GM10248 (cell line): ENCODE measurements at places on chromosomes 11 and 22.
A peak's percentile ranks its signal among the peaks of the same experiment; 100 is the strongest.

- DNase-seq = peak; percentile 66
Measured at GRCh38 chr11:62611705-62612365, 740 bp downstream of the EML3 start.

DNA sequence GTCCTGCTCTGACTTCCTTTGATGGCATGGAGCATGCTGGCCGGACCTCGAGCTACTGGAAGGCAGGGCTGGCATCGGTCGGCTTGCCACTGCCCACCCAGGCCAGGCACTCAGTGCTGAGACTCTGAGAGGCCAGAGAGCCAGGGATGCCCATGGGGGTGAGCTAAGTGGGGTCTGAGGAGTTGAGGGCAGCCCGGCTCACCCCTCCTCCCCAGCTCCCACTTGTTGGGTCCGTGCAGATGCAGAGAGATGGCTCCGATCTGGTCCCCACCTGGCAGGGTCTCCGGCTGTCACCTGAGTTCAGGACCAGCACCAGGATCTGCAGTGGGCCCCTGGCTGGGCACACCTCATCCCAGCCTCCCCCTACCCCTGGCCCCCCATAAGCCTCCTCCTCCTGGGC lies 13.3 kb downstream of the LSP1 start:
- no peak for DNase-seq

DNA sequence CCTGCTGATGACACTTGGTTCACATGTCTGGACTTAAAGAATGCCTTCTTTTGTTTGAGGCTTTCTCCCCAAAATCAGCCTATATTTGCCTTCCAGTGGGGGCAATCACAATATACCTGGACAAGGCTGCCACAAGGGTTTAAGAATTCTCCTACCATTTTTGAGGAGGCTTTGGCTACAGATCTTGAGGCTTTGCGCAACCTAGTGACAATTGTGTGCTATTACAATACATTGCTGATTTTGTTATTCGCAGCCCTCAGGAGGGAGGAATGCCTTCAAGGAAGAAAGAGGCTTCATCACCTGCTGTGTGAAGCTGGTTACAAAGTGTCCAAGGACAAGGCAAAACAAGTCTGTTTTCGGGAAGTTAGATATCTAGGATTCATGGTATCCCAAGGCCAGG lies 50.8 kb upstream of the OR4C15 start:
- DNase-seq = no peak

DNA sequence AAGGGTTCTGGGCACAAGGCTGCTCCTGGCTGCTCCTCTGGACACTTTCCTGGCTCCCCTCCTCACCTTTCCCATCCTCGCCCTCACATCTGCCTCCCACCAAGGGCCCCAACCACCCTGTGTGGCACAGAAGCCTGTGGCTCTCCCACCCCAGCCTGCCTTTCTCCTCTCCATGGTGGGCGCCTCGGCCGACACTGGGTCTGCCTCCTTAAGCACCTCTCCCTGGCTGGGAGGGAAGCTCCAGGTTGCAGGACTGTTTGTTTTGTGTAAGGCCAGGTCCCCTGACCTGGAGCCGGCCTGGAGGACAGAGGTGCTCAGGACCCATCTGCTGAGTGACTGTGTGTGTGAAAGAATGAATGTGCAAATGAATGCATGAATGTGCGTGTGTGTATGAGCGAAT lies 14.1 kb downstream of the MUC6 start:
- DNase-seq = no peak

GRCh38 chr11:74069146-74070046 lies 60.5 kb upstream of the UCP3 start:
- DNase-seq = no peak

DNA sequence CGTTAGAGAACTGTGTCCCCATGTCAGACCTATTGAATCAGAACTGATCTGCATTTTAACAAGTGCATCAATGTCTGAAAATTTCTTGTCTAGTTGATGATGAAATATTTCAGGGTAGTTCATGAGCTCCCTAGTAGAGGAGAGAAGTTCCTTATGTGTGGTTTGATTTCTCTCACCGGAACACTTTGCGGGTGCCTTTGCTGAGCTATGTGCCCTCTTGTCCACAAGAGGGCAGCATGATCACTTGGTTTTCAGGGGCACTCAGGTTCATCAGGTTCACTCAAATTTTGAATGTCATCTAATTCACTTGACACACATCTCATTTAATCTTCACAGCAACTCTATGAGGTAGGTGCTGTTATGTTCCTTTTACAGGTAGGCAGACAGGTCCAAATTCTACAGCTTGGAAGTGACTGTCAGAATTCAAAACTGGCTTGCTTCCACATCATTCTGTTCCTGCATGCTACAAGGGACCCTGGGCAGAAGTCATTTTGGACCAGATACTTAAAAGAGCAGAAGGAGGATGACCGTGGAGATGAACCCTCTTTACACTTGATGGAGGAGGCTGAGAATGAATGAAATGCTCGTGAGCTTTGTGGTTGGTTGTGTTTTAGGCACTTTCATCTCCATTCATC lies 55.6 kb downstream of the P4HA3 start:
- DNase-seq = peak; percentile 79

GRCh38 chr11:1235306-1235900 lies 12.5 kb downstream of the MUC5B start:
- DNase-seq = no peak

GRCh38 chr11:66123902-66124301 lies 53.8 kb downstream of the PACS1 start:
- no peak for DNase-seq

DNA sequence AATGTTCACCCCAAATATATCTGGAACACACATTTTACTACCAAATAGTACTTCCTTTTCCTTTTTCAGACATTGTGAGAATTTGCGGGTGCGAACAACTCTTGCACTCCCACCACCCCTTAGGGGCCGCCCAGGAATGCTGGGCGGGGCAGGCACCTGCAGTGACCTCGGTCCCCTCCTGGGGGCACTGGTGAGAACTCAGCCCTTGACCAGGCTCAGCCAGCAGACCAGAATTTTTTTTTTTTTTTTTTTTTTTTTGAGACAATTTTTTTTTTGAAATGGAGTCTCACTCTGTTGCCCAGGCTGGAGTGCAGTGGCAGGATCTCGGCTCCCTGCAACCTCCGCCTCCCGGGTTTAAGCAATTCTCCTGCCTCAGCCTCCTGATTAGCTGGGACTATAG lies 75.8 kb downstream of the ARHGAP8 start:
- peak; percentile 61 for DNase-seq

DNA sequence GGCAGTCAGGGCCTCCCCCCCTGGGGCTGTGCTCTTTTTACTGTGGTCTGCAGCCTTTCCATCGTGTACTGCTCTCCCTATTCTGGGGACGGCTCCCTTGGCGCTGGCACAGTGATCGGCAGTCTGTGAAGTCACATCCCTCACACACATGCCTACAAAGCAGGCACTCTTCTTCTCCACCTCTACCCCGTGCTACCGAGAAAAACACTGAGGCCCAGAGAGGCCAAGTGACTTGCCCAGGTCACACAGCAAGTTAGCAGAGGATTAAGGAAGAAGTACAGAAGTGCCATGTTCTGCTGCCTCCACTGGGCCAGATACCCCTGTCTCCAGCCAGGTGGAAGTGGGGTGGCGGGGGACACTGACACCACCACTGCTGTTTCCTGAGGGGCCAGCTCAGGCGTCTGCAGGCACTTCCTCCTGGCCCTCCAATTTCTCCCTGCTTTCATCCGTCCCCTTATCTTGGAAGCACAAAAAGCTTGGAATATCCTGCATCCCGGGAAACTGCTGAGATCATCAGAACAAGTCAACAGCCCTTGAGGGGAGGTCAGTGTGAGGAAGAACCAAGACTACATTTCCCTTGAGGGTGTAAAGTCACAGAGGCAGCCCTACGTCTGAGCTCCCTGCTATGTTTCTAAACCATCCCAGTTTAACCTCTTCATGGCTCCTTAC lies 30.2 kb upstream of the KLHL35 start:
- DNase-seq = no peak

GRCh38 chr11:104291646-104292045 lies 127.7 kb upstream of the PDGFD start:
- no peak for DNase-seq

- peak; percentile 14 for DNase-seq
Measured at GRCh38 chr11:121722431-121723245, 269.9 kb upstream of the SORL1-AS1 start.

GRCh38 chr11:28072321-28072720 lies 35.6 kb downstream of the KIF18A start:
- no peak for DNase-seq

DNA sequence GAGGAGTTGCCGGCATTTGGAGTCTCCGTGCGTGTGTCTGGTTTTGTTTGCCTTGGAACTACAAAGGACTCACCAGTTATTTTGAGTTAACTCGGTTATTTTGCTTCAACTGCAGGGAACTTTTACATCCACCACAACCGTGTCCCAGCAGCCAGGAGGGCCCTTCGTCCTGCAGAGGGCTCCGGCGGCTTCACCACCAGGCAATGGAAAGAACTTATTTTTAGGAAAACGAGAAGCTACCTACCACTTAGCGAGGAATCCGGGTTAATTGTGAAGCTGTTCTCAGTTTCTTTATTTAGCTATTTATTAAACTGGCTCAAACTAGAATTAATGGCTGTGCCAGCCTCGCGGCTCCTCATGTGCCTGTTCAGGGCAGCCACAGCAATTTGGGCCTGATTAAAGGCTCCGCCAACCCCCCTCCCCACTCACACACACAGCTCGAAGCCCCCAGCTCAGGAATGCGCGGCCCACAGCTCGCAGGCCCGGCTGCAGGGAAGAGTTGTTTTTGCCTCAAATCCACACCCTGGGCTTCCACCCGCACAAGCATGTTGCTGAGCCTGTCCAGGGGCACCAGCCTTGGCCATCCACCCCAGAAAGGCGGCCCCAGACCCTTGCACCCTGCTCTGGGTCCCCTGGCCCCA lies 55.9 kb upstream of the FGF3 start:
- no peak for DNase-seq

- DNase-seq = no peak
Measured at GRCh38 chr11:75721852-75722668, 4.4 kb downstream of the MOGAT2 start.

DNA sequence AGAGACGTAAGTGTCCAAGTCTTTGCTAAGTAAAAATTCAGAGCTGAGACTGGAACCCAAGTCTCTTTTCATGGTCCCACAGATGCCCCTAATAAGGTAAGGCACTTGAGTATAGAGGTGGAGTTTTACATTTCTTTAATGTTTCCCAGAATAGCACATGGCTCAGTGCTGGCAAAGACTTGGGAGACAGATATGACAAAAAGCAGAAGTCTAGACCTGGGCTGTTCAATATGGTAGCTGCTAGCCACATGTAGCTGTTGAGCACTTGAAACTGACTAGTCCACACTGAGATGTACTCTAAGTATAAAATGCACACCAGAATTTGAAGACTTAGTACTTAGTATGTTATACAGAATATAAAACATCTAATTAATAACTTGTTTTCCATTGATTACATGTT lies 17.6 kb downstream of the VSTM5 start:
- no peak for DNase-seq

- DNase-seq = no peak
Measured at GRCh38 chr22:21047035-21047661, 1.4 kb downstream of the LRRC74B start.

DNA sequence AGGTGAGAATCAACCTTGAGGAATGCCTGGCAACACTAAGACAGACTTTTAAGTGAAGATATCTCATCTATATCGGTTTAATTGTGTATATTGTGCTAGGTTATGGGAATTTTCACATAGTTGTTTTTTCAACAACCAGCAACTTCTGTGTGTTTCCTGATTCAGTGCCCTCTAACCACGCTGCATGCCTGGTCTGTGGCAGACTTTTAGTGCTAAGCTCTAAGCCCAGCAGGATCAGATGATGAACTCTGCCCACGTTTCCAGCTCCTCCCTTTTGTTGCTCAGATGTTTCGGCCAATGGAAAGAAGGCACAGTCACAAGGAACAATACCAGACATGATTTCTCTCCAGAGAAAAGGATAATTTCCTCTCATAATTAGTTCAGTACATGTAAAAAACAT lies 1.4 kb upstream of the VWA5A start:
- DNase-seq = no peak

- DNase-seq = no peak
Measured at GRCh38 chr22:27775758-27776649, 25.6 kb downstream of the MN1 start.

DNA sequence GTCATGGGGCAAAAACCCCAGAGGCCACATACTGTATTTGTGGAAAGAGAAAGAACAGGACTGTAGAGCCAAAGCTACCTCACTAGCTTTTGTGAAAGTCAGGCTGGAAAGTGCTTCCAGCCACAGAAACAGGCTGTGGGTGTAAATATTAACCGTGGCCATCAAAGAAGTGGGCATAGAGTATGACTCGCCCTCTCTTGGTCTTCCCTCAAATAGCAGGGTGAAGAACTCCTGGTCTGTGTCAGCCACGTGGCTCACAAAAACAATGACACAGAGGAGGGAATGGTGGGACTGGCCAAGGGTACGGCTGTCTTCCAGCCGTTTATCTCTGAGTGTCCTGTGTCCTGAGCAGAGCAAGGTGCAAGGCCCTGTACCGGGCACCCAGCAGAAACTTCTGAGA lies 37.6 kb upstream of the UBASH3B start:
- DNase-seq = no peak
